CD8-positive, alpha-beta memory T cell (primary cell): ENCODE measurements at places on chromosomes 1 and 21. TPM values are rescaled to one million over a fixed set of nuclear protein-coding genes. Genes with fewer than 3 reads are reported as not detected.

Gene LAD1
- not detected for total RNA-seq

Gene SYTL1
- total RNA-seq = 21.9 TPM

Gene NR0B2
- total RNA-seq = not detected

Gene PRRX1
- not detected for total RNA-seq

Gene NBPF20
- total RNA-seq = 1.9 TPM

Gene GUCA2B
- not detected for total RNA-seq

Gene MYBPH
- not detected for total RNA-seq

DNA sequence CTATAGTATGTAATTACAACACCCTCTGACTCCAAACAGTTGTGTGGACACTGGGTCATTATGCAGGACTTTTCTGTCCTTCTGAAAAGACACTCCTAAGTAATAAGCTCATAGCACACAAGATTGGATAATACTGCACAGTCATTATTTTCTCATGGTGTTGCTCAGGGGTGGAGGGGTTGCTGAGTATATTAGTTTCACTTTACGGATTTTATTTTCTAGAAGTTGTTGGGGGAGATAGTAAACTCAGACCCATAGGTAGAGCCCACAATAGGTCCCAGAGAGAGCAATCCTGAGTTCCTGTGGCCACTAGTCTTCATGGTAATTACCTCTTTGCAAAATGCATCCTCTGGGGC lies 53.4 kb downstream of the DUSP10 start:
- H3K4me1 ChIP-seq = no peaks in the 10 kb centered on the region
- no peaks in the 10 kb centered on the region for H3K27me3 ChIP-seq
- DNase-seq = no peak
- H3K36me3 ChIP-seq = no peaks in the 10 kb centered on the region

- no peaks in the 10 kb centered on the region for H3K27me3 ChIP-seq
- H3K36me3 ChIP-seq = no peaks in the 10 kb centered on the region
- H3K27ac ChIP-seq = no peak overlapping the region
- H3K4me3 ChIP-seq = no peak overlapping the region
- DNase-seq = no peak
Measured at GRCh38 chr21:38830671-38831525, 25.2 kb downstream of the ETS2 start.

GRCh38 chr1:66957938-66958337 lies 33.1 kb downstream of the MIER1 start:
- peaks cover 19% of the 10 kb centered on the region for H3K36me3 ChIP-seq
- peaks cover 9% of the 10 kb centered on the region for H3K4me1 ChIP-seq
- DNase-seq = no peak
- H3K4me3 ChIP-seq = no peak overlapping the region
- H3K27me3 ChIP-seq = no peaks in the 10 kb centered on the region
- no peak overlapping the region for H3K27ac ChIP-seq

- no peaks in the 10 kb centered on the region for H3K36me3 ChIP-seq
- no peak for DNase-seq
- H3K4me1 ChIP-seq = no peaks in the 10 kb centered on the region
Measured at GRCh38 chr1:243587823-243588560, 262.1 kb downstream of the AKT3 start.

DNA sequence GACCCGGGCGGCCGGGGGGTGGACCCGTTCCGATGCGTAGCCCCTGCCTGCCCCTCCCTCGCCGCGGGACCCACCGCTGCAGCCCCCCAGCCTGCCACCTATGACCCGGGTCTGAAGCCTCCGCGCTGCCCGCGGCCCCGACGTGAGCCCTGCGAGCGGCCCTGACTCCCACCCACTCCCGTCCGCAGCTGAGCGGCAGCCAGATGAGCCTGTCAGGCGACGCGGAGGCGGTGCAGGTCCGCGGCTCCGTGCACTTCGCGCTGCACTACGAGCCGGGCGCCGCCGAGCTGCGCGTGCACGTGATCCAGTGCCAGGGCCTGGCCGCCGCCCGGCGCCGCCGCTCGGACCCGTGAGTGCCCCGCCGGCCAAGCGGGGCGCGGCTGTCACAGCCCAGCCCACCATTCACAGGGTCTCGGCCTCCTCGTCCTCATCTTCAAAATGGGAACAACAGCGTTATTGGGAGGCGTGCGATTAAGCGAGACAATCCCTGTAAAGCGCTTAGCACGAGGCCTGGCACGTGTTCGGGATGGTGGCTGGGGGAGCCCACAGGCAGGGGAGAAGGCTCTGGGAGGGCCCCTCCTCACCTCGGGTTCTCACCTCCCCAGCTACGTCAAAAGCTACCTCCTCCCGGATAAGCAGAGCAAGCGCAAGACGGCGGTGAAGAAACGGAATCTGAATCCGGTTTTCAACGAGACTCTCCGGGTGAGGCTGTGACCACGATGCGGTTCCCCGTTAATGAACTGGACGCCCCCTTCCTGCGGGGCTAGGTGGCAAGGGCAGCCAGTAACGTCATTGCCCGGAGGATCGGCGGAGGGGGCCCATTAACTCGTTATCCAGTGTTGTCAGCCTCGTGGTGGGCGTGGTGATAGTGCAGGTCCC lies 8.2 kb downstream of the SYTL1 start:
- no peak overlapping the region for H3K27ac ChIP-seq
- DNase-seq = no peak
- H3K4me3 ChIP-seq = no peak overlapping the region

DNA sequence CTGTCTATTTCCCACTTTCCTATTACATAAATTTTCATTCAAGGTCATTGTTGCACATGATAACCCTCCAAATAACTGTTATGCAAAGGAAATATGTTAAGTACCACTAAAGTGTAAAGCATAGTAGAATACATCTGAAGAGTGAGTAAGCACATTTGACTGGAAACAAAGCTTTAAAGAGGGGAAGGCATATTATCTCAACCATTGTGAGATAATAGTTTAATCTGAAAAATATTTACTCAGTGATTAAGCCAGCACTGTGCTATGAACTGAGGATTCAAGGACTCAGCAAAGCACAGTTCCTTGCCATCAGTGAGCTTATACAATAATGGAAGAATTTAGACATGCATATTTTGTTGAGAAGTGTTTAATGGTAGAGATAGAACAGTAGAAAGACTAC lies 127.4 kb downstream of the HMCN1 start:
- no peak for DNase-seq
- no peak overlapping the region for H3K4me3 ChIP-seq
- H3K27me3 ChIP-seq = no peaks in the 10 kb centered on the region
- no peaks in the 10 kb centered on the region for H3K4me1 ChIP-seq

- DNase-seq = no peak
- no peaks in the 10 kb centered on the region for H3K4me1 ChIP-seq
- no peak overlapping the region for H3K27ac ChIP-seq
- H3K4me3 ChIP-seq = no peak overlapping the region
- no peaks in the 10 kb centered on the region for H3K36me3 ChIP-seq
- H3K27me3 ChIP-seq = no peaks in the 10 kb centered on the region
Measured at GRCh38 chr1:22184892-22185612, 42.2 kb upstream of the WNT4 start.

DNA sequence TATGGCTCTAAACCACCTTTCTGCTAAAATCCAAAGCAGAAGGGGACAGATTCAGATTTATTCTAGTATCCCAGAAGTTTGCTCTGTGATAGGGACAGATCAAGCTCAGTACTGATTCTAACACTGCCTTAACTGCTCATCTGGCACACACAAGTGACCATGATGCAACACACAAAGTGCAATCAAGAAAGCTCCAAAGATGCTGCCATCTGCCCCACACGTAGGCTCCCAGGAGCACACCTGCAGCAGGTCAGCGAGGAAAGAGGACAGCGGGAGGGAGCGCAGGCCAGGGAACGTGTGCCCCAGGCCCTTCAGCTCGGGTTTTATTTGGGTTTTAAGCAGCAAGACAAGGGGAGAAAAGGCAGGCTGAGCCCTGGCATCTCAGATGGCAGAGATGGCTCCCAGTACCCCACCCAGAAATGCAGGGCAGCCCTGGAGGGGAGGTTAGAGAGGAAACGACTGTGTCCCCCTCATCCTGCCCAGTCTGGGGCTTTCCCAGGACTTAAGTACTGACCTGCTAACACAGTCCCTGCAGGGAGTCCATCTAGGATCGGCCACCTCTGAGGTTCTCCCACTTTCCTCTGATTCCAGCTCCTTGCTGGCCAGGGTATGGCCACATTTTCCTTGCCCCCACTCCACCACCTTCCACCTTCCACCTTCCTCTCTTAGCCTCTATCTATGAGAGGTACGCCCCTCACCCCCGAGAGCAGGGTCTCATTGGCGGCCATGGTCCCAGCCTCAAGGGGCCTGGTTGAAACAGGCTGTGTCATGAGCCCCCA lies 1.2 kb downstream of the TRIM11 start:
- no peak for DNase-seq
- peaks cover 7% of the 10 kb centered on the region for H3K36me3 ChIP-seq
- peak overlapping the region; percentile 85 for H3K4me3 ChIP-seq

DNA sequence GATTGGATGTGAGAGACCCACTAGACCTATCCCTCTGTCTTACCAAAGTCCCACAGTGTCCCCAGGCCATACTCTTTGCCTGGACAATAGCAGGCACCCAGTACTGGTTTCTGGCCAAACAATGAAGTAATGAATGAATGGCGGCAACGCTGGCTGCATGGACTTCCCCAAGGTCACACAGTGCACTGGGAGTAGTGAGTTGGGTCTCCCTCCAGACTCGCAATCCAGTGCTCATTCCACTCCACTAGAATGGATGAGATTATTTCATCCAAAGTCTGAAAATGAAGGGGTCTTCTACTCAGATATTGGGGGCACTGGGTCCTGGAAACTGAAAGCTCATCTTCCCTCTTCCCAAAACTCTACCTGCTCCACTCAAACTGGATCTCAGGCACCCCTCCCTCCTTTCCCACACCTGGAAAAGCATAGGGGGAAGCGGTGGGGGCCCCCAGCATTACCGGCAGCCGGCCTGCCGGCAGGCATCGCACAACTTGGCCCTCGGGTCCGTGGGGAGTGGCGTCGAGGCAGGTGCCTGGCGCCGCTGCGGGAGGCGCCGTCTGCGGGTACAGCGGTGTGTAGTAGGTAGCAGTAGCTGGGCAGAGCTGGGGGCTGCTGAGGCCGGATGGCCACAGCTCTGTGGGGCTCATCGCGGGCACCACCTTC lies 816 bp downstream of the E2F2 start:
- no peaks in the 10 kb centered on the region for H3K36me3 ChIP-seq
- H3K27me3 ChIP-seq = no peaks in the 10 kb centered on the region
- H3K4me1 ChIP-seq = peaks cover 78% of the 10 kb centered on the region
- peak overlapping the region; percentile 49 for H3K4me3 ChIP-seq

DNA sequence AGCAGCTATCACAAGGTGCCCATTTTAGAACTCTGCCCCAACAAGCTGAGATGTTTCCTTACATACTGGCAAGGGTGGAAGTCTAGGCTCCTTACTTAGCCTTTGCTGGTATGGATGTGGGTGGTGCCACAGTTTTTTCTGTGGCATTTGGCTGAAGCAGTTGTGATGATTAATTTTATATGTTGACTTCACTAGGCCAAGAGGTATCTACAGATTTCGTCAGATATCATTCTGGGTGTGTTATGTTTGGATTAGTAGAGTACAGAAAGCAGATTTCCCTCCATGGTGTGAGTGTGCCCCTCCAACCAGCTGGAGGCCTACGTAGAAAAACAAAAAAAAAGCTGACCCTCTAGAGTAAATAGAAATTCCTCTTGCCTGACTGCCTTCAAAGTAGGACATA lies 317.0 kb downstream of the BARHL2 start:
- H3K27me3 ChIP-seq = no peaks in the 10 kb centered on the region
- DNase-seq = no peak
- H3K4me3 ChIP-seq = no peak overlapping the region
- H3K27ac ChIP-seq = no peak overlapping the region

GRCh38 chr1:100539836-100540536 lies 2.0 kb downstream of the GPR88 start:
- peaks cover 8% of the 10 kb centered on the region for H3K4me1 ChIP-seq
- peak; percentile 39 for DNase-seq
- H3K36me3 ChIP-seq = no peaks in the 10 kb centered on the region
- H3K27me3 ChIP-seq = peaks cover 15% of the 10 kb centered on the region
- H3K27ac ChIP-seq = no peak overlapping the region

GRCh38 chr1:61442544-61442943 lies 282.4 kb downstream of the TM2D1 start:
- no peaks in the 10 kb centered on the region for H3K4me1 ChIP-seq
- no peak overlapping the region for H3K27ac ChIP-seq
- no peaks in the 10 kb centered on the region for H3K36me3 ChIP-seq
- no peak for DNase-seq
- no peaks in the 10 kb centered on the region for H3K27me3 ChIP-seq

DNA sequence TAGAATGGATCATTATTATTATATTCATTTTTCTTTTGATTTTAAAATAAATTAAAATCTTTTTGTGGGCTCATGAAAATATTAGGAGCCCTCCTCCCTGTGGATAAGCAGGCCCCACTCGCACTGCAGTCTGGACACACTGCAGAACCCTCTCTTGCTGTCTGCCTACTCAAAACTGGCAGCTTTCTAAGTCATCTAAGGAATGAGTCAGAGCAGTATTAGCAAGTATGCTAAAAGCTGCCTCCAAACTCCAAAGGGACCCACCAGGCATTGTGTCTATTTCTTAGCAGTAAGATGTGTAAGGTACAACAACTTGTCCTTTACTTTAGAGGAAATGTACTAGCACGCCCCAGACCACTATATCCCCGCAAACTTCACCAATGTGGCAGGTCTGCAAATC lies 108.8 kb downstream of the SYF2 start:
- H3K36me3 ChIP-seq = no peaks in the 10 kb centered on the region
- peaks cover 9% of the 10 kb centered on the region for H3K4me1 ChIP-seq
- no peak overlapping the region for H3K27ac ChIP-seq
- H3K27me3 ChIP-seq = no peaks in the 10 kb centered on the region
- DNase-seq = no peak

- H3K27ac ChIP-seq = no peak overlapping the region
- DNase-seq = no peak
- no peak overlapping the region for H3K4me3 ChIP-seq
- H3K27me3 ChIP-seq = no peaks in the 10 kb centered on the region
- no peaks in the 10 kb centered on the region for H3K36me3 ChIP-seq
- H3K4me1 ChIP-seq = no peaks in the 10 kb centered on the region
Measured at GRCh38 chr1:106225403-106225802, 831.1 kb upstream of the PRMT6 start.
